ENCODE measurements at places on chromosomes 13 and 19. TPM values are rescaled to one million over a fixed set of nuclear protein-coding genes. Genes with fewer than 3 reads are reported as not detected.

The TPTE2 gene
- not detected for total RNA-seq

The TEX101 gene
- total RNA-seq: not detected

The CYP4F8 gene
- total RNA-seq: not detected

The MADCAM1 gene
- not detected for total RNA-seq

The SPACA4 gene
- not detected for total RNA-seq

The KPTN gene
- total RNA-seq: 10.6 TPM

The OR10H1 gene
- not detected for total RNA-seq

DNA sequence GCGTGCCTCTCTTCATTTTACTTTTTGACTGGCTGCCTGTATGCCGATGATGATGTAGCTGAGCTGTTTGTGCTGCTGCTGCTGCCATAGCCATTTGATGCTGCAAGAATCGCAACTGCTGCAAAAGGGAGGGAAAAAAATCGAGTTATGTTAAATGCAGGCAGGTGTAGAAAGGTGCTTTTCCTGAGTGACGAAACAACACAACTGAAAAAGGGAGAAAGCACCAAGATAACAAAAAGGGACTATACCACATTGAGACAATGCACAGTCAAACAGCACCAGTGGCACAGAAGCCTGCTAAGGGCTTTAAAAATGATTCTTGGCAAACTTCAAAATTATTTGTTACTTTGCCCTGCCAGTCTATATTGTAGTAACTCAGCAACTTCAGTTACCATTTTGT lies 9.1 kb downstream of the EXOSC8 start:
- DNase-seq: no peak

- no peak for DNase-seq
Observed at GRCh38 chr19:49229416-49229815, 71.8 kb downstream of the TRPM4 start.

DNA sequence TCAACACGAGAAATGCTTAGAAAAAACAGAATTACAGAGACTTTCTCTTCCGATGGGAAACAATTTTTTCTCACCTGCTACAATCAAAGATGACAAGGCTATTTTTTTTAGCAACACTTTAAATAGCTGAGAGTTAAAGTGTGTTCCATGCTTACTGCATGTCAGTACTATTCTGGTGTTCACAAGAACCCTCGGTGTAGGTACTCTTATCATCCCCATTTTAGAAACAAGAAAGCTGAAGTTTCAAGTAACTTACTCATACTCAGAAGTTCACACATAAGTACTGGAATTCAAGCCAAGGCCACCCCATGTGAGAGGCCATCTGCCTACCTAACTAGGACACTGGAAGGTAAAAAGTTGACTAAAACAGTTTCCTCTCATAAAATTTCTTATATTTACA lies 9.0 kb upstream of the TNFRSF19 start:
- no peak for DNase-seq

GRCh38 chr13:29598321-29598720 lies 2.8 kb upstream of the SLC7A1 start:
- DNase-seq: no peak

- DNase-seq: no peak
Observed at GRCh38 chr13:47036294-47037008, 139.6 kb upstream of the HTR2A start.

GRCh38 chr19:46076951-46077814 lies 36.4 kb upstream of the IGFL4 start:
- DNase-seq: peak; percentile 70

DNA sequence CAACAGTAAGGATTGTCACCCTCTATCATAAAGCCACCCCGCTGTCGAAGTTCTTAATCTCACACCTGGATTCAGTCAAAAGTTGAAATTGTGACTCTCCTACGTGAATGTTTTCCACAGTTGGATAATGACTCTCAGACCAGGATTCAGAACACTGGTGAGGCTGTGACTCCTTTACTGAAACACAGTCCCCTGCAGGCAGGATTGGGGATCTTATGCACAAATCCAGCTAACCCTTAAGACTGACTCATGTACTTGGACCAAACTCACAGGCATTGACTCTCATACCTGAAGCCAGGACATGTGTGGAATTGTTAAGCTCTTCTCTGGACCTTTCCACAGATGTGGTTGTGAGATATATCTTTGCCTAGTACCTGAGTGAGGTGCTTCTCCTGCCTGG lies 46.8 kb downstream of the ZNF85 start:
- DNase-seq: no peak

DNA sequence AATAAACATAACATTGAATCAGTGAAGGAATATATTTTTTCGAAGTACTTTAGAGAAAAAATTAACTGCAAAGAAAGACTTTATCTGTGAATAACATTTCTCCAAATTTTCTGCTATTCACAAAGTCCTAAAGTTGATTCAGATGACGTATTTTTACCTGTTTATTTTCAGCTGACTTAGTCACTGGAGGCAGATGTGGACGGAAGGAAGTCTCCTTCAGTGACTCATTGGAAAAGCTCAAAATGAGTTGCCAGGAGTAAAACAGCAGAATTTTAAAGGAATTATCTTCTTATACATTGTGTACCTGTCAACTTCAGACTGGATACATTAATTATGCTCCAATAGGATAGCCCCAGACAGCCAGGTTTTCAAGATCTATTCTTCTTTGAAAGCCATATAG lies 679.3 kb upstream of the GPC6 start:
- peak; percentile 26 for DNase-seq

DNA sequence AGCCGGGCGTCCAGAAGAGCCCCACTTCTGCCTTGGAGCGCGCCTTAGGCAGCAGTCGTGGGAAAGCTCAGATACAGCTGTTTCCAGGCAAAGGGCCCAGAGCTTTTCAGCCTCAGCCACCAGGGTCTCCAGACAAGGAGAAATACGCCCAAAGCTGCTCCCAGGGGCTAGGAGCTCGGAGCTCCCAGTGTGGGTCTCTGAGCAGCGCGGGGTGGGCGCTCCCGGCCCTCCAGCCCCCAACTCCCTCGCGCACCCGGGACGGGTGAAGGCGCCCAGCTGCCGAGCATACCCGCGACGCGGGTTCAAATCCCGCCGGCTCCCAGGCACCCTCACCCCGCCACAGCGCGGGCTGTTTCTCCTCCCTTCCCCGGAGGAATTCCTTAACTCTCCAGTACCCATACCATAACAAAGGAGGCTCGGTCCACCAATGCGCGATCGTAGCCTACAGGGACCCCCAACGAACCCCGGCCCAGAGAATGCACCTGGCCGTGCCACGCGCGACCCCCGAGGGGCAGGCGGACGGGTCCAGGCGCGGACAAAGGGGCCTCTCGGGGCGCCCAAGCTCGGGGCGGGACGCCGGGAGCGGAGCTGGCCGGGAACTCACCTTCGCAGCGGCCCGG lies 507 bp downstream of the COL4A1 start:
- no peak for DNase-seq

DNA sequence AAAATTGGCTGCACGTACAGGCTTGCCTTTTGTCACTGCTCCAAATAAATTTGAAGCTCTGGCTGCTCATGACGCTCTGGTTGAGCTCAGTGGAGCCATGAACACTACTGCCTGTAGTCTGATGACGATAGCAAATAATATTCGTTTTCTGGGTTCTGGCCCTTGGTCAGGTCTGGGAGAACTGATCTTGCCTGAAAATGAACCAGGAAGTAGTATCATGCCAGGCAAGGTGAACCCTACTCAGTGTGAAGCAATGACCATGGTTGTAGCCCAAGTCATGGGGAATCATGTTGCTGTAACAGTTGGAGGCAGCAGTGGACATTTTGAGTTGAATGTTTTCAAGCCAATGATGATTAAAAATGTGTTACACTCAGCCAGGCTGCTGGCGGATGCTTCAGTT lies 16.1 kb upstream of the AKAP11 start:
- no peak for DNase-seq

- DNase-seq: no peak
Observed at GRCh38 chr19:29329460-29330134, 116.6 kb upstream of the UQCRFS1 start.

- peak; percentile 73 for DNase-seq
Observed at GRCh38 chr13:50518781-50519201, 324.7 kb downstream of the DLEU7 start.

GRCh38 chr13:77980592-77980991 lies 62.0 kb upstream of the EDNRB start:
- peak; percentile 44 for DNase-seq

DNA sequence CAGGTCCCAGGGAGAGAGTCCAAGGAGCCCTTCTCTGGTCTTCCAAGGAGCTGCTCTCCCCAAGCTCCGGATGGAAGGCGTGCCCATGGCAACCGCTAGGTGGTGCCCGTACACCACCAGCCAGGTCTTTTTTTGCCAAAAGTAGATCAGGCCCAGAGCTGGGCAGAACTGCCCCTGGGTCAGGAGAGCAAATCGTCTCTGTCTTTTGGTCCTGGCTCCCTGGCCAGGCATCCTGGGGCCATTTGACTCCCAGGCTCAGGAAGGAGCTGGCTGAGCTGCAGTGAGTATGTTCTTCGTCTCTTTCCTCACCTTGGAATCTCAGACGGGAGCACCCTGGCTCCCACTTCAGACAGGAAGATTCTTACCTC lies 24.6 kb upstream of the BCL3 start:
- peak; percentile 49 for DNase-seq
